RPMI8226 (cell line): ENCODE measurements at places on chromosomes 7 and 10.

GRCh38 chr10:17001961-17002749 is 127.5 kb downstream of the CUBN start:
- no peak for DNase-seq

DNA sequence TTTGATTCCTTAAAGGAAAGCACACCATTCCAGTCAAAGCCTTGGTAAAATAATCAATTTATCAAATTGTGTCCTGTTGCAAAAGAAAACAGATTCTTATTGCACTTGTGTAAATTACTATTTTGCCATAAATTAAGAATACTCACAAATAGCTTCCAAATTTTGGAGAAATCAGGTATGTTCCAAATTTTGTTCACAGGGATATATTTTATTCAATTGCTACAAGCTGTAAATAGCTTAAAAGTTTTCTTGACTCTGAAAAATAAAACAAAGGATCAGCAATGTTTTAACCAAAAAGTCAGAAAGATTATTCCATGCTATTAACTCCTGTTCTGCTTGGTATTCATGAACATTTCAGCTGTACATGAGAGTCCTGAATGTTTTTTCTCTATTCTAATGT is 47.4 kb upstream of the CHST3 start:
- DNase-seq: no peak

DNA sequence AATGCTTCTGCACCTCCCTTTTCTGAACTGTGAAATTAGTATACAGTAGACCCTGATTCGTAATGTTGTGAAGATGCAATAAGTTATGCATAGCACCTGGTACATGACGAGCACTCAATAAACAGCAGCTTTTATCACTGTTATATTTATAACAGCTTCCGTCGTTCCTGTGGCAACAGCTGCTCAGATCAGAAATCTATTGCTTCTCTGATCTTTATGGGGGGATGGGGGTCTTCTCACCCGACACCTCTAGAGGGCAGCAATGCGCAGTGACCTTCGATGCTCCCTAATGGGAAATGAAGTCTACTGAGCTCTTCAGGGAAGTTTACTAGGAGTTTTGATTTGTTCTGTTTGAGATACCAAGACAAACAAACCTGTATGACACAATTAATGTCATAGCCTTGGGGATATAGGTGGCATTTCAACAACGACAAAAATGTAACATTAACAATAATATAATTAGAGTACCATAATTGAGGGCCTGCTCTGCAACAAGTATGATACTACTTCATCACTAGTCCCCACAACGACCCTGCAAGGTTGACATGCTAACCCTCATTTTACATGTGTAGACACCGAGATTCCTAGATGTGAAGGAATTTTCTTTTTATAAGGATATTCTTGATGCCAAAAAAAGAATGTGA is 289.6 kb downstream of the SFMBT2 start:
- peak; percentile 60 for DNase-seq

DNA sequence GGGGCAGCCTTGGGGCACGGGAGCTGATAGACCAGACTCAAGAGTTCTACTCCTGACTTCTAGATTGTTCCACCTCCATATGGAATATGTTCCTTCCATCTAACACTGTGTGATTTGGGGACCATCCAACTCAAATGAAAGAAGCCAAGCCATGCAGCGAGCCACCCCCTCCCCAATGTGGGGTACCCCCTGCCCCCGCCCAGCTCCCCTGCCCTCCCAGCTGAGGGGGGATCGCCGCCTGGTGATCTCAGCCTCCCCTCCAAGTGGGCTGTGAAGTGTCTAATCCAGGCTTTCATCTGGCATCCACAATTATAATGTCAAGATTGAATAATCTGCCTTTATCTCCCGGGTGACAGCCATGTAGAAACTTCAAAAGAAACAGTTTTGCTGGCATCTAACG is 246.1 kb downstream of the RPS24 start:
- no peak for DNase-seq

DNA sequence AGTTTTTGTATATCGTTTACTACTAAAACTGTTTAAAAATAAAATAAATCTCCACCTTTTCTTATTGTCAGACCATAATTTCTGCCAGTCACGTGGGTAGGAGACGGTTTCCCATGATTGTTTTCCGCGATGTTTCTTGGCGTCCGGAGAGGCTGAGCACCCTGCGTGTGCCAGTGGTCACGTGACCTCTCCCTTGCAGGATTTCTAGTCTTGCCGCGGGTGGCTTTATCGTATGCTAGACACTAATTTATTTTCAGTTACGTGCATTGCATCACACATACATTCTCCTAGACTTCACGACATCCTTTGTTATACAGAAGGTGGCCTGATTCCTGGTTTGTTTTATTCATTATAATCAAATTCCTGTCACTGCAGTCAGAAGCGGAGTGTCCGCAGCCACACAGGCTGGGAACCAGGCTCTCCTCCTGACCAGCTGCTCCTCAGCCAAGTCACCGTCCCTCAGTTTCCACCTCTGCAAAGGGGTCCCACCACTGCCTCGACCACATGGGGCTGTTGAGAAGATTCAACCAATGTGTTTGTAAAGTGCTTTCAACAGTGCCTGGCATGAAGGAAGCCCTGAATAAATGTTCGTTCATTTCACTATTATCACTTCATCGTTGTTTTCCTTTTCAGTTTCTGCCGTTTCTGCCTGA is 203.2 kb upstream of the PPP2R2D start:
- DNase-seq: no peak

DNA sequence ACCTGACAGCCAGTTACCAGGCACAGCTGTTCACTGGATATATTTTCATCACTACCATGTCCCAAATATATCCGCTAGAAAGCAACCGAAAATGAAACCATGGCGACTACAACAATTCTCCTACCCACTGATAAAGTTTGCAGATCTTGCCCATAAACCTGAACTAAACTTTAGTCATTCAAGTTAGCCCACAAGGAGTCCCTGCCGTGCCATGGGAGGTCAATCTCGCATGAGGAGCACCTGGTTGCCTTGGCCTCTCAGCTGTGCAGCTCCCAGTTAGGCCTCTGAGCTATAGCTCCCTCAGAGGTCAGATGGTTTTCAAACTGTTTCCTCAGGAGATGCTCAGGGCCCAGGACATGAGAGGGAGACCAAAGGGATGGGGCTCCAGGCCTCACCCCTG is 211.1 kb upstream of the RNF32 start:
- peak; percentile 9 for DNase-seq

DNA sequence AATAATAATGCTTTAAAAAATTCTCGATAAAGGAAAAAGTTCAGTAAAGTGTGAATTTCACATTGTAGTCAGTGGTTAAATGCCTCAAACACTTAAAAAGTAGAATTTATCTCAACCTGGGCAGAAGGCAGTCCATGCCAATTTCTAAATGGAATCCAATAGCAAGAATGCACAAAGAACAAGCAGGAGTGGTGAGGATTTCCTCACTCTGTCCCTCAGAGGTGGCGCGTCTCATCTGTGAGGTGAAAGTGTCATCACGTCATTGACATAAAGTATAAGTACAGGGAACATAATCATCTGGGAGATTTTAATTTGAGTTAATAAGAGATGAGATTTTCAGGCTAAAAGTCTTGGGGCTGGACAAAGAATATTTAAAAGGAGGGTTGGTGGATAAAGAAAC is 10.0 kb upstream of the PRKCQ start:
- DNase-seq: no peak

DNA sequence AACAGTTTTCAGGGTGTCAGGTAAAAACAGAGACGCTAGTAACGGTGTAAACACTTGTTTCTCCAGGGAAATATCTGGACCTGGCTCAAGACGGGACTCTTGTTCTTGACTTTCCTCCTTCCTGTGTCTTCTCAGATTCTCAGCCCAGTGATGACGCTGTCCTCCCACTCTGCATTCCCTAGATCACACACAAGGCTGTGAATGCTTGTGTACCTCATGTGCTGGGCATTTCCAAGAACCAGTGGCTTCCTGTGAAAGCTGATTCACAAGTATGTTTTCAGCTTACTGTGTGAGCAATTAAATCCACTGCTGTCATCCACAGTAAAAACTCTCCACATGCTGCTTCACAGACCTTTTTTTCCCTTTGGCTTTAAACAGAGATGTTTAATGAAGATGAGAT is 193.8 kb upstream of the DPP6 start:
- DNase-seq: no peak

- DNase-seq: no peak
These were observed 2.0 kb downstream of the PLCE1 start for GRCh38 chr10:93995598-93996271.

- DNase-seq: no peak
These were observed 99.3 kb downstream of the CFAP58 start for GRCh38 chr10:104452977-104453376.

GRCh38 chr10:13564576-13564975 is 22.2 kb upstream of the PRPF18 start:
- DNase-seq: no peak

DNA sequence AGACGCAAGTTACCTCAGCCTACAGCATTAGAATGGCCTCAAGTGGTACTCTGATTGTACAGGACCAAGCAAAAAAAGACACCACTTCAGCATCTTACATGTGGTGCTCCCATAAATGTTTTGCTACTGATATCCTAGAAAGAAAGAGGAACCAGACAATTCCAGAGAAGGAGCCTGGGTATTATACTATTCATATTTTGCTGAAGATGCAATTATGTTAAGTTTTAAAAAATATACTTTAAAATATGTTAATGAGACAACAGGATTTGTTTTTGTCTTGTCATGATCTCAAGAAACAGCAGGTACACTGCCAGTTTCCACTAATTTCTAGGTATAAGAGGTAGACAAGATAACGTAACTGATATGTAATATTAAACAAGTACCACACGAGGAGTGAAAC is 92.6 kb downstream of the JMJD1C start:
- DNase-seq: no peak

- no peak for DNase-seq
These were observed 97.3 kb upstream of the CTBP2 start for GRCh38 chr10:125257521-125258108.

DNA sequence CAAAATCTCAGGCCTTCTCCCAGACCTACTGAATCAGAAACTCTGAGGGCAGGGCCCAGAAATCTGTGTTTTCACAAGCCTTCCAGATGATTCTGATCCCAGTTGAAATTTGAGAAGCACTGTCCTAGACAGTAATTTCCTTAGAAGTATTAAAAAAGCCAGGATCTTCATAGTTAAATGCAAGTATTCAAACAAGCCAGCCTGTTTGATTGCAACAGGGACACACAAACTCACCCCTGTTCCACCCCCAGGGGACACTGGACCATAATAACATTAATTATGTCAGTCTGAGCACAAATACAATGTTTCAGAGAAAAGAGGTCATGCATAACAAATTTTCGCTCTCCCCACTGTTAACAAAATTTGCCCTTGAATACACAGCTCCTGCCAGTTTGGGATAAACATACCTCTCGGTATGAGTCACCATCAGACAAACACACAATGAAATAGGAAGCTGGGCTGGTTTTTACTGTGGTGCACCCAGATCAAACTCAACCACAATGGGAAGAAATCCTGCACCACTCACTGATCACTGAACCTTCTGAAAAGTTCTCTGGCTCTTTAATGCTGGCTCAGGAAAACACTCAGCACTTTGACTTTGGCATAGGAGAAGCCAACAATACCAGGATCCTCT is 34.3 kb downstream of the ABLIM1 start:
- no peak for DNase-seq

DNA sequence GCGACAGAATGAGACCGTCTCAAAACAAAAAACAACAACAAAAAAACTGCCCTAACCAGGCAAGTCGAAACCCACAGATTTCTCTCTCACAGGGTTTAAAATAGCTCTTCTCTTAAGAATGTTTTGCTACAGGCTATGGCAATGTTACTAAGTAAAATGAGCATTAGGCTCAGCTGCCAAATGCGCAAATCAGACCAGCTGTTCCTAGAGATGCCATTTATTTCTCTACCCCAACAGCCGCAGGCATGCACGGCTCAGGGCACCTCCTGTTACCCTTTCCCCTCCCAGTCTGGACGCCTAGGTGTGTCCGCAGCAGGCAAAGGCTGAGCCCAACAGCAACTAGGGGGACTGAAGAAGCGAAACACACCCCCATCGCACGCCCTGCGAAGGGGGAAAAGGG is 168.3 kb upstream of the MBL2 start:
- peak; percentile 3 for DNase-seq

GRCh38 chr10:94035982-94036765 is 42.4 kb downstream of the PLCE1 start:
- DNase-seq: no peak

- no peak for DNase-seq
These were observed 62.7 kb upstream of the DDC start for GRCh38 chr7:50627824-50628361.

GRCh38 chr10:52770904-52771303 is 1.7 kb downstream of the MBL2 start:
- DNase-seq: no peak

DNA sequence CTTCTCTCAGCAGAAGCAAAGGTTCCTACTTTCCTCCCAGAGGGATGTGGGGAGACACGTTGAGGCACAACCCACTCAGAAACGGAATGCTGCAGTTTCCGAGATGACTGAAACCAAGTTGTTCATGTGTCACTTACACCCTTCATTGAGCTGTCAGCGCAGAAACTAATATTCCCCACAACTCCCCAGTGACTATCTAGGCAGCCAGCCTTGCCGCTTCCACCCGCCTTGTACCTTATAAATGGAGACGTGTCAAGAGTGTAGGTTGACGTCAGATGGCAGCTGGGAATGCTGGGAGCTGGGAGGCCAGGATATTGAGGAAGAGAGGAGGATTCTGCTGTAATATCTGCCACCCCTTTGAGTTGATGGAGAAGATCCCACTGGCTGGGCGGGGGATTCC is 15.1 kb downstream of the GPR26 start:
- no peak for DNase-seq

DNA sequence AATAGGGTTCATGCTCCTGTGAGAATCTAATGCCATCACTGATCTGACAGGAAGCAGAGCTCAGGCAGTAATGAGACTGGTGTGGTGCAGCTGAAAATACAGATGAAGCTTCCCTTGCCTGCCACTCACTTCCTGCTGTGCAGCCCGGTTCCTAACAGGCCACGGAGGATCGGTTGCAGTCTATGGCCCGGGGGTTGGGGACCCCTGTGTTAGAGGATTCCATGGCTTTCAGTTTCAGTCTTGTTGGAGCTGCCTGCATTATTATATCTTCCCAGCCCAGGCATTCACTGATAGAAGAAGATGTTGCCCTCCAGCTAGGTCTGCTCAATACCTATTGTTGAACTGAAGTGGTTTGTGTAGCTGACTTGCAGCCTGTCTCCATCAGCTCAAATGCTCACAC is 1298.8 kb downstream of the TYW1 start:
- peak; percentile 24 for DNase-seq

- no peak for DNase-seq
These were observed 5.4 kb downstream of the AKR1B1 start for GRCh38 chr7:134453518-134453917.
